Mesothelial cell of epicardium (in vitro differentiated cells): ENCODE measurements at places on chromosomes 5 and 9.

DNA sequence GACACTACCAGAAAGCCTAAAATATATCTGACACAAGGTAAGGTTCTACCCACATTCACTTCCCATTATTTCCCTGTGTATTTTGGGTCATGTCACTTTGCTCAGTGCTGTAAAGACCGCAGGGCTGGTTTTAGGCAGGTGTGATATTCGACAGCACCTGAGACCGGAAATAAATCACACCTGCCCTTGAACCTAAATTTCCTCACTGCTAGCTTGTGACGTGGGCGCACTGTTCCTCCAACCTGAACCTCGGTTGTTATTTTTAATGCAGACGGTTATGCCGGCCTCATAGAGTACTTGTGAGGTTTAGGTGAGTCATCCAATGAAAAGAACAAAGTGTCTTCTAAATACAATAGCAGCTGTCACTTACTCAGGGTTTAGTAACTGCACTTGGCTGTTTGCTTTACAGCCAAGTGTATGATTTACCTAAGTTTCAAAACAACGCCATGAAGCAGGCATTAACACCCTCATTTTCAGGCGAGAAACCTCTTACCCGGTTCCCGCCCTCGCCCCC lies 20.7 kb upstream of the ZNF782 start:
- no peaks in the 10 kb centered on the region for H3K36me3 ChIP-seq
- H3K4me1 ChIP-seq = peaks cover 11% of the 10 kb centered on the region
- H3K27ac ChIP-seq = peak overlapping the region; percentile 2
- H3K27me3 ChIP-seq = peaks cover 2% of the 10 kb centered on the region

- peaks cover 10% of the 10 kb centered on the region for H3K27me3 ChIP-seq
- H3K36me3 ChIP-seq = no peaks in the 10 kb centered on the region
- DNase-seq = no peak
- H3K4me3 ChIP-seq = no peak overlapping the region
These were observed 204.0 kb downstream of the FSTL4 start for GRCh38 chr5:133408322-133408721.

DNA sequence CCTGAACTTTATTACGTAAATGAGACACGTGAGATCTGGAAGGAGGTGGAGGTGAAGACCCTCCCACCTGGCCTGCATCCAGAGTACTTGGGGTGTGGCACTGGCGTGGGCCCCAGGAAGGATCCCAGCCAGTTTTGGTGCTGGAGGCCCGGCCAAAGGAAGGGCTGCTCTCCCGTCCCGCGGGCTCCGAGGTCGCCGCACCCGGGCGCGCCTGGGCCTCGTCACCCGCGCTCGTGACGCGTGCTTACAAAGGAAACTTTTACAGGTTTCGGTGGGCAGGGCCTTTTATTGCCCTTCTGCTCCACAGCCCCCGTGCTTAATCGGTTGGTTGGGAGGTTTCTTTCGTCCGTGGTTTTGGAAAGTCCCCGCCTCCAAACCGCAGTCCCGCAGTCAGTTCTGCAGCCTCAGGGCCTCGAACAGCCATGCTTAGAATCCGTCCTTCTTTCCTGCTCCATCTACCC lies 29.2 kb downstream of the CDKN2A start:
- H3K4me1 ChIP-seq = peaks cover 13% of the 10 kb centered on the region
- H3K4me3 ChIP-seq = peak overlapping the region; percentile 74
- H3K27me3 ChIP-seq = peaks cover 82% of the 10 kb centered on the region
- peak overlapping the region; percentile 57 for H3K27ac ChIP-seq

DNA sequence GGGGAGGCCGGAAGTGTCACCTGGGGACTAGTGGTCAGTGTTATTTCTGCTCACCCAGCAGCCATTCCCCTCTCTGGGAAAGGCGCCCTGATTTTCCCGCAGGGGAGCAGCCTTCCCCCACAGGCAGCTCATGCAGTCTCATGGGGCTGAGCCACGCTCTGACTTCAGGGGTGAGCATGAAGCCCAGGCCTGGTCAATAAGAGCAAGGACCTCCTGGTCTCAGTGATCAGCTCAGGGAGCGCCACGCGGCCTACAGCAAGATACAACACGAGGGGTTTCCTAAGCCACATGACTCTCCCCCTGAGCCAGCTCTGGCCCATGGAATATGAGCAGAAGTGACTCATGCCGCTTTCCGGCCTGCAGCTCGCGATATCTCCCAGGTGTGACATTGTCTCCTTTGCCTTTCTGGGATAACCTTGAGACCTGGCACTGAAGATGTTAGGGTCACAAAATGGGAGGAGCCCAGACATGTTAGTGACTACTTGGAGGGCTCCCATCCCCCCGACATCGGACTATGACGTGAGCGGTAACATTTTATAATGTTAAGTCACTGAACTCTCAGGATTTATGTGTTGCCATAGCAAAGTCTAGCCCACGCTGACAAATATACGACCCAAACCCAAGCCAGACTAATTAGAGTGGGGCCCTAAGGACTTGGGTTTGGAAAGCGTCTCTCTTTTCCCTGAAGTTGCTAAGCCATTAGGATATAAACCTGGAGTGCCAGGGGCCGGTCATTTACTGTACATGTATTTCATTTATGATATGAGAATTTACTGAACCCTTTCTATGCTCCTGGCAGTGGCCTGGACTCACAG lies 46.5 kb upstream of the GFPT2 start:
- no peaks in the 10 kb centered on the region for H3K27me3 ChIP-seq
- H3K4me1 ChIP-seq = no peaks in the 10 kb centered on the region
- DNase-seq = no peak
- peaks cover 1% of the 10 kb centered on the region for H3K36me3 ChIP-seq
- no peak overlapping the region for H3K27ac ChIP-seq

DNA sequence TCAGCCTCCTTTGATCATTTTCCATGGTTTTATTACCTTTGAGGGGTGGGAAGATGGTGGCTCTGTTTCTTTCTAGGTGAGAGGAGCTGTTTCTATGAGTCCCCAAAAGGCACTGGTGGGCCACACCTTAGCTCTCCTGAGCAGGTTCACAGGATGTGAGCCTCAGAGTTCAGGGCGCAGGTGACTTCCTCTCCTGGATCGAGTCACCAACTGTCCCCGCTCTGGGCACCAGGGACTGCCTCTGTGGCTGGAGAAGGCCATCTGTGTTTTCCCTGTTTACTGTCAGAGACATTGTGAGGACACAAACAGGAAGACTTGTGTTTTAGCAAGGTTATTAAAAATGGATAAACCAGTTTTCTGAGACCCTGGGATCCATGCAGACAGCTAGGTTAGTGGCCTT lies 68.5 kb downstream of the IL31RA start:
- no peak for DNase-seq
- no peak overlapping the region for H3K27ac ChIP-seq
- H3K36me3 ChIP-seq = no peaks in the 10 kb centered on the region
- H3K27me3 ChIP-seq = no peaks in the 10 kb centered on the region

DNA sequence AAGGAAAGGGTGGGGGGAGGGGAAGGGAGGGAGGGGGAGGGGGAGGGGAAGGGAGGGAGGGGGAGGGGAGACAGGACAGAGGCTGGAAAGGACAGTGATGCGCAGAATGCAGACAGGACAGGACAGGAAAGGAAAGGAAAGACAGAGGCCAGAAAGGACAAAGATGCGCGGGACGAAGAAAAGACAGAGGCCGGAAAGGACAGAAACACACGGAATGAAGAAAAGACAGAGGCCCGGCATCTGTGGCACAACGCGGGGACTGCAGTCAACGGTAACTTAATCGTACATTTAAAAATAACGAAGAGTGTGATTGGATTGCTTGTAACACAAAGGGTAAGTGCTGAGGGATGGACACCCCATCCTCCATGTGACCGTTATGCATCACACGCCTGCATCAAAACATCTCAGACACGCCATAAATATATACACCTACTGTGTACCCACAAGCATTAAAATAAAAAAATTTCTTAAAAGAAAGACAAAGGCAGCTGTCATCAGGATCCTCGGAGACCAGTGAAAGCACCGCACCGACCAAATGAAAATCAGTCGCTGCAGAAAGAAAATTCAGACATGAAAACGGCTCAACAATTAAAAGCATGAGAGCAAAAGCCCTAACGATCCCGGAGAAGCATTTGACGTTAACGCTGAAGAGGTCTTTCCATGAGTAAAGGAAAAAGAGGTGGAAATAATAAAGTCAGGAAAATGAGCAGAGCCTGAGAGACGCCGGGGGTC lies 52.9 kb upstream of the EXOC3 start:
- H3K4me3 ChIP-seq = no peak overlapping the region
- peak; percentile 27 for DNase-seq
- no peak overlapping the region for H3K27ac ChIP-seq
- H3K27me3 ChIP-seq = no peaks in the 10 kb centered on the region
- peaks cover 12% of the 10 kb centered on the region for H3K36me3 ChIP-seq
- peaks cover 36% of the 10 kb centered on the region for H3K4me1 ChIP-seq

GRCh38 chr5:2753452-2754420 lies 2.3 kb upstream of the IRX2 start:
- peak overlapping the region; percentile 59 for H3K27ac ChIP-seq
- peaks cover 57% of the 10 kb centered on the region for H3K4me1 ChIP-seq
- H3K36me3 ChIP-seq = peaks cover 9% of the 10 kb centered on the region
- DNase-seq = no peak
- H3K27me3 ChIP-seq = peaks cover 63% of the 10 kb centered on the region

DNA sequence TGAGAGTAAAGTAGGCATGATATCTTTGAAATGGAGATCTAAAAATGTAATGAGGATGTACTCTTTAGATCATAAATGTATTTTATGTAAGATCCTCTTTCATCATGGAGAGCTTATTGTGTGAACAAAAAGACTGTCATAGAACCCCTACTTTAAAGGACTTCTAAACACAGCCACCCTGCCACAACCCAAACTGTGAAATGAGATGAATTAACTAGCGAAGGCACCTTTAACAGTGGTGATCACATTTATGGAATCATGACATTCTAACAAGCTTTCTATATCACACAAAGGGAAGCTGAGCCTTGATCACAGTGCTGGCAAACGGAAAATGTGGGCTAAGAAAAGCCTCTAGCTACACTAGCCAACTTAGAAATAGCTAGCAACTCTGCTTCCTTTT lies 1585.2 kb downstream of the EFNA5 start:
- H3K27me3 ChIP-seq = no peaks in the 10 kb centered on the region
- H3K4me1 ChIP-seq = peaks cover 3% of the 10 kb centered on the region
- no peaks in the 10 kb centered on the region for H3K36me3 ChIP-seq
- H3K4me3 ChIP-seq = no peak overlapping the region

- no peak overlapping the region for H3K4me3 ChIP-seq
- no peaks in the 10 kb centered on the region for H3K4me1 ChIP-seq
- no peak overlapping the region for H3K27ac ChIP-seq
- no peak for DNase-seq
- no peaks in the 10 kb centered on the region for H3K36me3 ChIP-seq
These were observed 145.3 kb upstream of the ADCY2 start for GRCh38 chr5:7250611-7251010.

- peaks cover 23% of the 10 kb centered on the region for H3K4me1 ChIP-seq
- peaks cover 97% of the 10 kb centered on the region for H3K27me3 ChIP-seq
- H3K4me3 ChIP-seq = no peak overlapping the region
These were observed 977 bp upstream of the PRDM12 start for GRCh38 chr9:130663258-130663976.

GRCh38 chr5:34005681-34006080 lies 2.2 kb downstream of the AMACR start:
- no peaks in the 10 kb centered on the region for H3K27me3 ChIP-seq
- H3K4me1 ChIP-seq = peaks cover 36% of the 10 kb centered on the region
- H3K27ac ChIP-seq = no peak overlapping the region
- H3K36me3 ChIP-seq = peaks cover 15% of the 10 kb centered on the region
- H3K4me3 ChIP-seq = peak overlapping the region; percentile 20
- no peak for DNase-seq

- H3K4me3 ChIP-seq = no peak overlapping the region
- H3K27me3 ChIP-seq = no peaks in the 10 kb centered on the region
- no peaks in the 10 kb centered on the region for H3K36me3 ChIP-seq
- peaks cover 15% of the 10 kb centered on the region for H3K4me1 ChIP-seq
- no peak overlapping the region for H3K27ac ChIP-seq
- no peak for DNase-seq
These were observed 36.3 kb downstream of the ERGIC1 start for GRCh38 chr5:172870291-172870714.

DNA sequence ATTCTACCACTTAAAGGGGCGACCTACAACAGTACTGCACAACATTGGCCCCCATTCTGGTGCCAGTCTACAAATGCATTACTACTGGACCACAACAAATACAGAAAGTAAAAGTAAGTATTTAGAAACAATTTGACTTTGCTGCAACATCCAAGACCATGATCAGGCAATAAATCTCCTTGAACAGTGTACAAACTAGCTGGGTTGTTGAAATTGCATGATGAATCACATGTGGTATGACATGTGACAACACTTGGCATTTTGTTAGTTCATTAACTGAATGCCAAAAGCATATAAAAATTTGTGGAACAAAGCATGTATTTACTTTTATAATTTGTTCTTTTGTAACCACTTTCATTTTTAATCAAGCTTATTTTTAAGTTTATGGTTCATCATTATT lies 270.5 kb downstream of the NFIB start:
- H3K36me3 ChIP-seq = no peaks in the 10 kb centered on the region
- no peaks in the 10 kb centered on the region for H3K4me1 ChIP-seq
- no peak overlapping the region for H3K4me3 ChIP-seq
- no peaks in the 10 kb centered on the region for H3K27me3 ChIP-seq
- no peak overlapping the region for H3K27ac ChIP-seq

GRCh38 chr9:86991077-86991476 lies 43.8 kb upstream of the GAS1 start:
- no peak for DNase-seq
- no peaks in the 10 kb centered on the region for H3K27me3 ChIP-seq
- peaks cover 21% of the 10 kb centered on the region for H3K4me1 ChIP-seq
- no peaks in the 10 kb centered on the region for H3K36me3 ChIP-seq
- H3K27ac ChIP-seq = no peak overlapping the region
- H3K4me3 ChIP-seq = no peak overlapping the region

DNA sequence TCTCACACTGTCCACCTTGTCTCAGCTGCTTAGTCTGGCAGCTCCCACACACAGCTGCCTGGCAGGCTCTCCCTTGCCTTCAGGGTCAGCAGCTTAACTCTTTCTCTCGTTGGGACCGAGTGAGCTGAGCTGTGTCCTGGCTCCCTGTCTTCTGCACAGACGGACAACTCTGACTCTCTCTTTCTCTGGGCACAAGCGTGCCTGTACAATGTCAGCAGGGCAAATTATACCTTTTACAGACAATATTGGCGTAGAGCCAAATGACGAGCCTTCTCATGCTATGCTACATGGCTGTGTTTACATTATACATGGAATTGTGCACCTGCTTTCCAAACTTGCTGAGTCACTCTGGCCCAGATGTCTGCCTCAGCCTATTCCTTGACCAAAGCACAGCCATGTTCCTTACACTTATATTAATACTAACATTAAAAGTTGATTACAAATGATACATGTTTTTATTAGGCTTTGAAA lies 188.6 kb downstream of the CYLC2 start:
- H3K4me1 ChIP-seq = peaks cover 7% of the 10 kb centered on the region
- no peak for DNase-seq
- H3K36me3 ChIP-seq = no peaks in the 10 kb centered on the region
- peak overlapping the region; percentile 47 for H3K27ac ChIP-seq
- no peaks in the 10 kb centered on the region for H3K27me3 ChIP-seq

GRCh38 chr9:8088477-8088876 lies 288.9 kb upstream of the DMAC1 start:
- H3K27me3 ChIP-seq = peaks cover 2% of the 10 kb centered on the region
- H3K4me1 ChIP-seq = peaks cover 5% of the 10 kb centered on the region
- H3K4me3 ChIP-seq = no peak overlapping the region

- no peak overlapping the region for H3K4me3 ChIP-seq
- no peaks in the 10 kb centered on the region for H3K27me3 ChIP-seq
- peaks cover 6% of the 10 kb centered on the region for H3K36me3 ChIP-seq
- DNase-seq = no peak
- no peak overlapping the region for H3K27ac ChIP-seq
These were observed 52.5 kb upstream of the PDE8B start for GRCh38 chr5:77157732-77158532.
